LNCaP clone FGC (cell line): ENCODE measurements at places on chromosomes 5 and 9.

DNA sequence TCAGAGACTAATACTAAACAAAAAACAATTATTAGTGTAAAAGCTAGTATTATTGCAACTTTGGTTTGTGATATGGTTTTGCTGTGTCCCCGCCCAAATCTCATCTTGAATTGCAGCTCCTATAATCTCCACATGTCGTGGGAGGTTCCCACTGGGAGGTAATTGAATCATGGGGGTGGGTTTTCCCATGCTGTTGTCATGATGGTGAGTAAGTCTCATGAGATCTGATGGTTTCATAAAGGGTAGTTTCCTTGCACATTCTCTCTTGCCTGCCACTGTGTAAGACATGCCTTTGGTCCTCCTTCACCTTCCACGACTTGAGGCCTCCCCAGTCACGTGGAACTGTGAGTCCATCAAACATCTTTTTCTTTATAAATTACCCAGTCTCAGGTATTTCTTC is 325.9 kb upstream of the DAB2 start:
- DNase-seq = no peak

DNA sequence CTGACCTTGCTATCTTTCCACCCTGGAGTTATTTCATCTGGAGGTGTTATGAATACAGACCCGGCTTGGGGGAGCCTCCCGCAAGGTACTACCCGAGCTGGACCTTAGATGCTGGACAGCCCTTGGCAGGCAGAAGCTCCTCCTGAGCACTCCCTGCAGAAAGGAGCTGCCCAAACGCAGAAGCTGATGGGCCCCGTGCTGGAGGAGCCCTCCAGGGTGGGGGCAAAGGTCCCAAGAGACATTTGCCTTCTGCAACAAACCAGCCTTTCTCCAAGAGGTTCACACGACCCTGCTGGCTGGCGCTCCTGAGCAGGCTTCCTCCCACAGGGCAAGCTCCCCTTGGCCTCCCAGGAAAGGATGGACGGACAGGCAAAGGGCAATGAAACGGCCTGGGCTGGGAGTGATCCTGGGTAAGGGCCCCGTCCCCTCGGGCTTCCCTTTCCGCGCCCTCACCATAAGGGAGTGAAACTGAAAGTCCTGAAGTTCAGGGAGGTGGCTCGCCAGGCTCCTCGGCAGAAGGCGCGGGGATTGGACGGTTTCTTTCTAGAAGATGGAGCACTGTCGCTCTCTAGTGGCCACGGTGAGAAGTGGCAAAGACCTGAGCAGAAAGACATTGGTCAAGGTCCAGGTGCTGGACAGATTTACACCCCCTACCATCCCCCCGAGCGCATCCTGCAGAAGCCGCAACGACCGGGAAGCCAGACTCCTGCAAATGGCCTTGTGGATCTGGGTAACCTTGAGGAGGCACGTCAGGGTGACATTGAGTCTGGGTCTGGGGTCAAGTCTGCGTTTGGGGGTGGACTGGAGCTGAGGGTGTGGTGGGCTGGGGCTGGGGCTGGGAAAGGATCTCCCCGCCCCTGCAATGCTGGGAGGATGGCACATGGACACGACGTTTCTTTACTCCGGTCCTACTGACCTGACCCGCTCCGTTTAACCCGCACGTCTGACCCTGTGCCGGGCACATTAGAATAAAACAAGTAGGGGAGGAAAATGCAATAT is 56.4 kb downstream of the NEURL1B start:
- DNase-seq = peak; percentile 50

- no peak for DNase-seq
Measured at GRCh38 chr5:68771221-68771620, 322.6 kb upstream of the SLC30A5 start.

- no peak for DNase-seq
Measured at GRCh38 chr9:122340161-122340560, 30.7 kb upstream of the PTGS1 start.

DNA sequence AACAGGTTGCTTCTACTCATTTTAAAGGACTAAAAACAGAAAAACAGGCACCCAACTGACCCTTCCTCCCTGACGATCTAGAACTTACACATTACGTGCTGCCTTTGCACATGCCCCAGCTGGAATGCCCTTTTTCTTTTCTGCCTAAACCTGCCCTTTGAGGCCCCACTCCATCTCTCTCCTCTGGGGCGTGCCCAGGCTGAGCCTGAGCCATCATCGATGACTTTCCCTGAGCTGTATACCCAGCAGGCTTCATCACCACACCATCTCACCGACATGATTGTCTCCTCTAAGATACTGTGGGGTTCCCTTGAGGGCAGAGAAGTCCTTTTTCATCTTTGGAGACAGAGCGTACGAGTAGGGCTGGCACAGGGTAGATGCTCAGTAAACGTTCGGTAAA is 24.1 kb upstream of the GABBR2 start:
- no peak for DNase-seq

- no peak for DNase-seq
Measured at GRCh38 chr5:67140413-67140812, 56.2 kb downstream of the CD180 start.

DNA sequence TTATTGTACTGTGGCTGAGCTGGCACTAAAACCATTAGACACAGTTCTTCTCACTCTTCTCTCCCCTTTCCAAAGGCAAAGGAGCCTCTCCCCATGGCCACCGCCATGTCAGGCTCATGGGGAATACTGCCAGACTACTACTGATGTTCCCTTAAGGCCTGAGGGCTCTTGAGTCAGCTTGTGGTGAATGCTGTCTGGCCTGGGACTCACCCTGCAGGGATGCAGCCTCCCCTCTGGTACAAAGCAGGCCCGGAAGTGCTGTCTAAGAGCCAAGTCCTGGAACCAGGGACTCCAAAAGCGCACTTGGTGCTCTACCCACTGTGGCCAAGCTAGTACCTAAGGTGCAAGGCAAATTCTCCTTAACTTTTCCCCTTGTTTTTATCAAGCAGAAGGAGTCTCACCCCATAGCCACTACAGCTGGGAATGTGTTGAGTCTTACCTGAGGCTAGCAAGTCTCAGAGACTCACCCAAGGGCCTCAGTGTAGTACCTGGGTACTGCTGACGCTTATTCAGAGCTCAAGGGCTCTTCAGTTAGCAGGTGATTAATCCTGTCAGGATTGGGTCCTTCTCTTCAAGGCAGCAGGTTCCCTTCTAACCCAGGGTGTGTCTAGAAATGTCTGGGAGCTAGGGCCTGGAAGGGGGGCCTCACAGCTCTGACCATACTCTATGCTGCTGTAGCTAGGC is 33.2 kb upstream of the C5orf46 start:
- no peak for DNase-seq

DNA sequence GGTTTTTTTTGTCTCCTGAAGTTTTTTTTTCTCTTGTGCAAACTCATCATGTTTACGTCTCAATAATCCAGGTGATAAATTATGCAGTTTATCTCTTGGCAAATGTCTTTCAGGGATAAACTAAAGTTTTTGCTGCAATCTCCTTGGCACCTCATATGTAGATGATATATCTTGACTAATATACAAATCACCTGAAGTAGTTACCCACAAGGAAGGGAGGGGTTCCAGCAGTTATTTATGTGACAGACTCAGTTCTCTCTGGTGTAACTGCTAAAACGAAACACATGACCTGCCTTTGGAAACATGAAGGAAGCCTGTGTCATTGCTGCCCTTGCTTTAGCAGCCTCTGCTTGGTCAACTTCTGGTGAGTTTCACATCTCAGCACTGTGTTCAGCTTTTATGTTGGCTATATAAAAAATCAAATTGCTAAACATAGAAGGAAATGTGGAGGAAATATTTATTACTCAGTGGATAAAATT is 39.3 kb upstream of the KIAA1958 start:
- no peak for DNase-seq

GRCh38 chr9:109856785-109857184 is 76.8 kb downstream of the PALM2AKAP2 start:
- DNase-seq = no peak

- no peak for DNase-seq
Measured at GRCh38 chr5:116371935-116372334, 202.7 kb downstream of the SEMA6A start.

GRCh38 chr9:4842213-4842612 is 49.5 kb downstream of the RCL1 start:
- no peak for DNase-seq

DNA sequence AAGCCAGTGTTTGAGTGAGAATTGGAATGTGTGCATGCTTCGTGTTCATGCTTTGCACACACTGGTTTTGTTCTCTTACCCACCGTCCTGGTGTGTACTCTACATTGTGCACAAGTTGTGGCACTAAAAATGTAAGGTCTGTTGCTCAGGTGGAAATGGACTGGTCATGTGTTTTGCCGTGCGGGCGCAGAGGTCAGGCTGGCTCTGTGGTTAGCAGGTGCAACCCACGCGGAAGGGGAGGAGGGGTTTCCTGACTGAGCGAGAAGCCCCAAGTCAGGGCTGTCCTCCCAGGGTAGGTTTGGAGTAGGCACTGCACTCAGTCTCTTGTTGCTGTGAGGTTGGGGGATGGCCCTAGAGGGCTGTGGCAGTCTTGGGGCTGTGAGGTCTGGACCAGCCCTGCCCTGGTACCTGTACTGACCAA is 86.6 kb downstream of the EHMT1 start:
- DNase-seq = no peak

DNA sequence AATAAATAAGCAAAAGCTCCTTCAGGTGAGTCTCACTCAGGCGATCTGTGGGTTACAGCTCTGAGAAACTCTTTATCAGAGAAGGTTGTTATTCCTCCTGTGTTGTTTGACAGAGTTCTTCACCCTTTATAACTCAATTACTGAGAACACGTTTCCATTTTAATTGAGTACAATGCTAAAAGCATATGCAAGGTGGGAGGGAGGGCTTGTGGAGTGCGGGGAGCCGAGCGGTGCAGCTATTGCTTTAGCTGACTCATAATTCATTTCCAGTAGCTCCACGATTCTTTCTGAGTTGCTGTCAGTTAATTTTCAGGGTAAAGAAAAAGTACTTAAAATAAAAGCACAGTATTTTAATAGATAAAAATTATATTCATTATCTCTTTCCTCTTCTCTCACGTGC is 104.7 kb upstream of the CKMT2 start:
- no peak for DNase-seq

DNA sequence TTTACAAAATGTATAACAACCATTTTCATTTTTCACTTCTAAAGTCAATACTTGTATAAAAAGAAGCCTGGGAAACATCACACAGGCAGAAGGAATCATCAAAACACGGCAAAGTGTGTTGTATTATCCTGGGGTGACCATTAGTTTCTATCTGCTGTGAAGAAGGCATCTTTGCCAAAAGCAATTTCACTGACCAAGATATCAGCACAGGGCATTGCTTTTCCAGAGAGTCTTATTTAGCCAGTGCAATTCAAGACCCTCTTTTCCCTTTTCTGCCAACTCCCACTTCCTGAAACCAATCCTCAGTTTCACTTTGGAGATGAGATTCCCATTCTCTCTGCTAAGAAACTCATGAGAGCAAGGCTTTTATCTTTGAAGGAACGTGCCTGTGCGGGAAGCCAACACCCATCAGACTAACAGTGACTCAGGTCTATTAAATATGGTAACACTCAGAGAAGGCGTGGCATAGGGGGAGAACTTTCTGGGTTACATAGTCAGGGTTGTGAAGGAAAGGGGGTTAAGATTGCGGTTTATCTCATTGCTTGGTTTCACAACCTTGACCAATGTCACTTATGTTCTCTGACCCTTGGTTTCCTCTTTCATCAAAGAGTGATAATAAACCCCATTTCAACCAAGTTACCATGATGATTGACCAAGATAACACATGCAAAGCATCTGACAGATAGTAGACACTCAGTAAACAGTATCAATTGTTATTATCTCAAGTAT is 666.9 kb upstream of the KLF4 start:
- DNase-seq = no peak

DNA sequence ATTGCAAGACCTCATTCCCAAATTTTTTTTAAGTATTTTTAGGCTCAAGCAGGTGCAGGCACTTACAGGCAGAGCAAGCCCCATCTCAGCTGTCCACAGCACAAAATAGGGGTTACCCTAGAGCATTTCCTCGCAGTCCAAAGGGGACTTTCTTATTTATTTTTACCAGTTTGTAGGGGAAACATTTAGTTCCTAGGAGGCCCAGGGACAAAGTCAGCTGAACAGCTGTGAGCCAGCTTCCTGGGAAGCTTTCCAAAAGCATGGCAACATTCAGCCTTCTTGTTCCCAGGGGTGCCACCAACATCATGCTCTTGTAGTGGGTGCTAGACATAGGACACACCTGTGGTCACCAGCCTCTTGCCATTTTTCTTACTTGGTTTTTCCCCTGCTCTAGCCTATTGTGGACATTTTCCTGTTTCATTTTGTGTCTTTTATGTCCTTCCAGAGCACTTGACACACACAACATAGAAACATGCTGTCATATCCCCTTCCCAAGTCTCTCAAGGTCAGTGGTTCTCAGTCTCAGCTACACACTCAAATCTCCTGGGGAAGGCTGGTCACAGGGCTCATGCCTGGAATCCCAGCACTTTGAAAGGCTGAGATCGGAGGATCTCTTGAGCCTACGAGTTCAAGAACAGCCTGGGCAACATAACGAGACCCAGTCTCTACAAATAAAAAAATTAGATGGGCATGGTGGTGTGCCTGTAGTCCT is 38.2 kb downstream of the HAVCR1 start:
- no peak for DNase-seq

DNA sequence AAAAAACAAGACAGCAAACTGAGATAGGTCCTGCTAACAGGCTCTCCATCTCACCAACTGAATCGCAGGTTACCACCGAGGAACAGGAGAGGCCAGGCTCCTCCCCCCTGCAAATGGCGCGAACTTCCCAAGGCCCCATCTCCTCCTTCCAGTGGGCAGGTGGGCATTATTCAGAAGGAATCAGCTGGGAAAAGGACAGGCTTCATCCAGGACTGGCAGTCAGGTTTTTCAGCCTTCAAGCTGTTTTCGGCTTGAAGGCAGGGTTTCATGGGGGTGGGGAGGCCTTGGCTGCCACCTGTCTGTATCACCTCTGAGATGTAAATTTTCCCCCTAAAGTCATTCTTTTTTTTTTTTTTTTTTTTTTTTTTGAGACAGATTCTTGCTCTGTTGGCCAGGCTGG is 79.4 kb downstream of the SFXN1 start:
- DNase-seq = no peak

DNA sequence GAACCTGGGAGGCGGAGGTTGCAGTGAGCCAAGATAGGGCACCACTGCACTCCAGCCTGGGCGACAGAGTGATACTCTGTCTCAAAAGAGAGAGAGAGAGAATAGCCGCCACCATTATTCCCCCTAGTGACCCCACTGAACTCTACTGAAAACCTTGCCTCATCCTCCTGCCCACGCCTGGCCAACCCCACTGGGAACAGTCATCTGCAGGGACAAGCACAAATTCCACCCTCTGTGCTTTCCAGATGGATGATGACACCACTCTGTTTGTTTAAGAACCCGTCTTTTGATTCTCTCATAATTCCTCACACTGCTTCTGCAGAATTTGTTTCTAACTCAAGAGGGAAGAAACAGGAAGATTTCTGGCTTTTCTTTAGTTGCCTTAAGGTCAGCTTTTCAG is 12.2 kb downstream of the BHMT2 start:
- peak; percentile 13 for DNase-seq

GRCh38 chr5:133041157-133041784 is 10.5 kb upstream of the HSPA4 start:
- no peak for DNase-seq

DNA sequence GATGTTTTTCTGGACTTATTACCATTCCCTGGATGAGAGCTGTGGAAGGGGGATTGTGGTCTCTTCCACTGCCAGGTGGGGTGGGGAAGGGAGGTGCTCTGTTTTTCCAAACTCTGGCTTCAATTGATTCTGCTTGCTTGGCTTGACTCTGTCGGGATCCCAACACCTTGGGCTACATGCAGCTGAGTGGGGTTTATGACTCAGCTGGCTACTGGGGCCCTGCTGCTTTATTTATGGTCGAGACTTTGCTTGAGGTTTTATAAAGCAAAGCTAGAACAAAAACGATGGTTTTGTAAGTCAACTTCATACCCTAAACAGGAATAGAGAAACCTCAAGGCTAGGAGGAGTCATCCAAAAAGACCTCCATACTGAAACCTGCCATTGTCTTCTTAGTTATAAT is 76.3 kb downstream of the AOPEP start:
- no peak for DNase-seq
